ENCODE measurements at places on chromosomes 7 and 10.

DNA sequence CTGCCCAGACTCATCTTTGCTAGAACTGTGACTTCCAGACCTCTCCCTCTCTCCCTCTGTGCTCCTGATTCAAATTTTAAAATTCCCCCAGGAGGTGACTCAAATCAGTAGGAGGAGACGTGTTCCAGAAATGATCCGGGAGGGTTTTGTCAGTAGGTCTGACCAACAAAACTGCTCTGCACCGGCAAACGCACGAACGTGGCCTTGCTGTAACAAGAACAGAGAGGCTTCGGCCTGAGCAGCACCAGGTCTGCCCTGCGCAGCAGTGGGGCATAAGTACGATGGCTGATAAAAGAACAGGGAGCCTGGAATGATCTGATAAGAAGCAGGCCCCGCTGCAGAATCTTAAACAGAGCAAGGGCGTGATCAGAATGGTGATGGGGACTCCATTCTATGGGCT, 152.7 kb upstream of the AUTS2 start:
- no peak for DNase-seq

DNA sequence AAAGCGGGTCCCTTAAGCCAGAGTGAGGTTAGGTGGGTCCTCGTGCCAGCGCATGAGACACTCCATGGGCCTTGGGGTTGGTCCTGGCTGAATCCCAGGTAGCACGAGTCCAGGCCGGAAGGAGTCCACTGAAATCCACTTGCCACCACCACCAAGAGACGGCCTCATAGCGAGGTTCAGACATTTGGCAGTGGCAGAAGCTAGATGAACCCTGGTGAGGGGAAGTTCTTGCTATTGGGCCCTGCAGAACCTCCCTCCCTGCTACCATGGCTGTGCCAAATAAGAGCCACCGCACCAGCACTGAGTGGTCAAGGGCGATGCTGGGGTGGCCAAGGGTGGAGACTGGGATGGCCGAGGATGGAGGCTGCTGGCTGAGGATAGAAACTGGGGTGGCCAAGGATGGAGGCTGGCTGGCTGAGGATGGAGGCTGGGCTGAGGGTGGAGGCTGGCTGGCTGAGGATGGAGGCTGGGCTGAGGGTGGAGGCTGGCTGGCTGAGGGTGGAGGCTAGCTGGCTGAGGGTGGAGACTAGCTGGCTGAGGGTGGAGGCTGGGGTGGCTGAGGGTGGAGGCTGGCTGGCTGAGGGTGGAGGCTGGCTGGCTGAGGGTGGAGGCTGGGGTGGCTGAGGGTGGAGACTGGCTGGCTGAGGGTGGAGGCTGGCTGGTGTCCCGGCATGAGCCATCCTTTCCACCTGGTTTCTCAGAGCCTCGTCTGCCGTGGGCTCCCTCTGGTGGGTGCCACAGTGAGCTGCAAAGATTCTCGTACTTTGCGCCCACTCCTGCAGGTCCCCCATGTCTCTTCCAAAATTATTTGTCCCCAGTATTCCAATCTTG, 88.2 kb downstream of the ELFN1 start:
- peak; percentile 19 for DNase-seq

DNA sequence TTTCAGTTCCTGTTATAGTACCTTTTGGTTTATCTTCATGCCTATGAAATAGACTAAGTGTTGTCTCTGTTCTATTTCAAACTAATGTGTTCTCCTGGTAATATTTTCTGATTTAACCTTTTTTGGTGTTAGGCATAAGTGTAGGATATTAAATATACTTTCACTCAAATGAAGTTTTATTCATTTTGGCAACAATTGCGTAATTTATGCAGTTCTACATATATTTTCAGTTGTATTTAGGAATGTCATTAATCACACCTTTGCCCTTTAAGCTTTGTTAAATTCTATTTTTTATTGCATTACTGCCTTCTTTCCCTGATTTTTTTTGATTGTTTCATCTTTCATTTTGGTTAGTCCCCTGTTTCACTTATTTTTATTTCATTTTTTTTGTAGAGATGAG, 47.3 kb downstream of the RSBN1L start:
- DNase-seq, result no peak

DNA sequence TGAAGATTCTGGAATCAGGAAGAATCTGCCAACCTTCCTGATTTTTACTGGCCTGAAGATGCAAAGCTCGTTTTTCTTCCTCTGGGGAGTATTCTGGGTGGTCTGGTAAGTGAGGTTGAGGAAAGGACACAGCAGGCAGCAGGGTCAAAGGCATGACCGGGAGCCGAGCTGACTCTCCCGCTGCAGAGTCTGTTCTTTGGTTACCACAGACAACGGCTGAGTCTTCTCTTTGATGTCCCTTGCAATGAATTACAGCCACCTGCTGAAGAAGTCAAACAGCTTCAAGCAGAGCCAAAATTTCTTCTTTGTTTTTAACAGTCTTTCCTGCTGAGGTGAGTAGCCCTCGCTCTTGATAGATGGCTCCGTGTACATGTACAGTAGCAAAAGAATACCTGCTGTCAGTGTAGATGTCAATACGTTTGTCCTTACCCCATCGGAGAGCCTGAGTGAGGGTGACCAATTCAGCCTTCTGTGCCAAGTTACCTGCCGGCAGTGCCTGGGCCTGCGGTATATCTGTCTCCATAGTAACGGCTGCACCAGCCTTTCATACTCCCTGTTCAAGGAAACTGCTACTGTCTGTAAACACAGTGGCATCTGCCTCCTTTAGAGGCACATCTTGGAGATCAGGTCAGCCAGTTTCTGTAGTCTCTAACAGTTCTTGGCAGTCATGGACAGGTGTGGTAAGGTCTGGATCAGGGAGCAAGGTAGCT, 76.4 kb downstream of the PRR15 start:
- no peak for DNase-seq

GRCh38 chr7:20980668-20981264, 194.1 kb upstream of the SP8 start:
- DNase-seq, result no peak

DNA sequence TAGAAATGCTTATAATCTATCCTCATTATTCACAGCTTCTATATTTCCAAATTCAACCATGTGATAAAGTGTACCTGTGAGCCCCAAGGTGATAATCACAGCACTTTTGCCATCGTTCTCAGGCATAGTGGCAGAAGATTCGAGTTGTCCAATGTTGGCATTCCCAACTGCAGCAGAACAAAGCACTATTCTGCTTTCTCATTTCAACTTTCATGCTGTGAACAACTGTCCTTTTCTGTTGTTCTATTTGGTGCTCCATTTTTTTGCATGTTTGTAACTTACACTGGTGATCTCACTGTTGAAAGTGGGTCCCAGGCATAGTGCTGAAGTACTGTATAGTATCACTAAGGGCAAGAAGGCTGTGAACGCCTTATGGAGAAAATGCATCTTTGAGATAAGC, 438.2 kb downstream of the PAXIP1 start:
- DNase-seq, result no peak

DNA sequence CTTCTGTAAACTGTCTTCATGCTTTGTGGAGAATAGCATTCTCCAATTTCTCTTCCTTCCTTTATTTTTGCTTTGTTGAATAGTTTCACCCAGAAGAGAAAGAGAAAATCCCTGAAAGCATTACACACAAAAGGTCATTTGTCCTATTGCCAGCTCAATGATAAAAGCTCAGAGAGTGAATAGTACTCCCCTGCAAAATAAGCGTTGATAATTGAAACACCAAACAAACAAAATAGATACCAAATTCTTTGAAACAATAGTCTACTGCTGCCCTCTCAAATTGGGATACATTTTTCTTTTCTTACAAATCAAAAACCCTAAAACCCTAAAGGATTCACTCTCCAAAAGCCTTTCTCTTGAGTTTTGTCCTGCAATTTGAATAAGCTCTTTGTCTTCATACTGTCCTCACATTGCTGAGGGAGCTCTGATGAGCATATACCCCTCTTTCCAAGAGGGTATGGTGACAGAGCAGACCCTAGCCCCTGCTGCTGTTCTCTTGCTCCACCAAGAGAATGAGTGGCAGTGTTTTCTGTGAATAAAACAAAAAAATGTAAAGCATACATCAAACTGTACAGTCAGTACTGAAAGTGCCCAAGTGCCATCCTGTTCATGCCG, 134.4 kb downstream of the CSTF2T start:
- DNase-seq, result no peak

GRCh38 chr7:25886387-25887240, 265.4 kb upstream of the NFE2L3 start:
- DNase-seq, result no peak

- peak; percentile 62 for DNase-seq
These were observed 8.4 kb upstream of the PGAM2 start for GRCh38 chr7:44073664-44074348.

- DNase-seq, result no peak
These were observed 209.2 kb downstream of the MBL2 start for GRCh38 chr10:52563360-52563759.

- no peak for DNase-seq
These were observed 282.7 kb downstream of the HTR7 start for GRCh38 chr10:90575125-90575524.

- no peak for DNase-seq
These were observed 1073.8 kb upstream of the SORCS1 start for GRCh38 chr10:108238261-108238660.

- peak; percentile 87 for DNase-seq
These were observed 7.8 kb upstream of the GLI3 start for GRCh38 chr7:42244828-42245227.

GRCh38 chr7:141698247-141699015, 3.5 kb downstream of the DENND11 start:
- no peak for DNase-seq

- DNase-seq, result no peak
These were observed 140.1 kb upstream of the JCAD start for GRCh38 chr10:30199376-30200016.

GRCh38 chr10:129718548-129719414, 245.3 kb downstream of the EBF3 start:
- DNase-seq, result no peak

DNA sequence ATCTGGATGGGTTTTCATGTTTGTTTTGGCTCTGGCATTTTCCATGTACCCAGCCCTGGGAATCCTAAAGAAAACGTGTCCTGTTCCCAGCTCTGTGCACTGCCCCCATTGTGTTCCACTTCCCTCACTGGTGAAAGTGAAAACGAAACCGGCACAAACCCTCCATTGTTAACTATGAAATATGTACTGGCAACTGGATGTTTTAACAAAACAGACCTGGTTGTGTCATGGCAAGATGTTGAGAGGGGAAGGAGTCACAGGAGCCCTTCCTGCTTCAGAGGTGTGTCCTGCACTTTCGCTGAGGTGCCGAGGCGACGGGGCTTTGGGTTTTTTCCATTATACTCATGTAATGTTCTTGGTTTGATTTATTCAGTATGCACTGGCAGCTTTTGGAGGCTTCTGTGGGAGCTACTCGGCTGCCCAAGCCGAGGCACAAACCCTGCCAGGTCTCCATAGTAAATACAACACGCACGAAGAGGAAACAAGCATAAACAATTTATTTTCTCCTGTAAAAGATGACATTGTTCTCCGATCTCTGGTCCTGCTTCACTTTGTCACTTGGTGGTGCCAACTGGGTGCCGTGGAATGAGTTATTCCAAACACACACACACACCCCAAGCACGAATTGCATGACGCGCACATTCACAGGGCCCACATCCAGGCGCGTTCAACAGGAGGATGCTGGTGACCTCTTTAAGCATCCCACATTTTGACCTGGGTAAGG, 118.2 kb downstream of the CDK6 start:
- peak; percentile 95 for DNase-seq

DNA sequence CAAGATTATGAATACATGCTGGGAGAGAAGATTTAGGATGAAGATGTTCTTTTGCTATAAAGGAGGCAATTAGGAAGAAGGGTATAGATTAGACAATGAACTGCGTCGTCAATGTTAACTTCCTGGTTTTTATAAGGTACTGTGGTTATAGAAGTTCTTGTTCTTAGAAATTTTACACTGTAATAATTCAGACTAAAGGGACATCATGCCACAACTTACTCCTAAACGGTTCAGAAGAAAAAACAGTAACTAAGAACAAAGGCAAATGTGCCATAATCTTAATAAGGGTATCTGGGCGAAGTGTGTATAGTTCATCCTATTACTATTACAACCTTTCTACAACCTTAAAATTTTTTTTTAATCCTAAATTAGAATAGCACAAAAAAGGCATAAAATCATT, 31.3 kb upstream of the DDC start:
- no peak for DNase-seq

DNA sequence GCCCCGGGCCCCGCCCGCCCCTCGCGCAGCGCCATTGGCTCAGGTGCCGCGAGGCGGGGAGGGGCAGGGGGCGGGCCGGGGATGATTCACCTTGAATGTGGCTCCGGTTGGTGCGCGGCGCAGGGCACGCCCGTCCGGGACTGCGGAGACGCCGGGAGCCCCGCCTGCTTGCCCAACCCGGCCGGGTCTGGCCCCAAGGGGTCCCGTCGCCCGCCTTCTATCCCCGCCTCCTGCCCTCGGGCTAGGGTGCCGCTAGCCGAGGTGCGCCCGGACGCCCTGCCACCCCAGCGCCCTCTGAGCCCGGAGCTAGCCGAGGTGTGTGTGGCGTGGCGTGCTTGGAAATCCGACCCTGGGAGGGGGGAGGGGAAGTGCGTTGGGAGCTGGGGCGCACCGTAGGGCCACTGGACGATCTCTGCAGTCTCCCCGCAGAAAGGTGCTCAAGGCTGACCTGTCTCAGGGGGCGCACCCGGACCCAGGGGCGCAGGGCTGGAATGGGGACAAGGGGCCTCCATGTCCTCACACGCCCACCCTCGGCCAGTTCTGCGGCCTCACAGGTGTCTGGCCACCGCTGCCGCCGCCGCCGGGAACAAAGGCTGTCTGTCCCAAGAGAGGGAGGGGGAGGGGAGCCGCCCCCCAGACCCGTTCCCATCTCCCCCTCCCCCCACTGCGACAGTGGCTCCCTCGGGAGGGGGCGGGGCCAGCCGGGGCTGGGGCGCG, 168.9 kb downstream of the NRF1 start:
- no peak for DNase-seq

DNA sequence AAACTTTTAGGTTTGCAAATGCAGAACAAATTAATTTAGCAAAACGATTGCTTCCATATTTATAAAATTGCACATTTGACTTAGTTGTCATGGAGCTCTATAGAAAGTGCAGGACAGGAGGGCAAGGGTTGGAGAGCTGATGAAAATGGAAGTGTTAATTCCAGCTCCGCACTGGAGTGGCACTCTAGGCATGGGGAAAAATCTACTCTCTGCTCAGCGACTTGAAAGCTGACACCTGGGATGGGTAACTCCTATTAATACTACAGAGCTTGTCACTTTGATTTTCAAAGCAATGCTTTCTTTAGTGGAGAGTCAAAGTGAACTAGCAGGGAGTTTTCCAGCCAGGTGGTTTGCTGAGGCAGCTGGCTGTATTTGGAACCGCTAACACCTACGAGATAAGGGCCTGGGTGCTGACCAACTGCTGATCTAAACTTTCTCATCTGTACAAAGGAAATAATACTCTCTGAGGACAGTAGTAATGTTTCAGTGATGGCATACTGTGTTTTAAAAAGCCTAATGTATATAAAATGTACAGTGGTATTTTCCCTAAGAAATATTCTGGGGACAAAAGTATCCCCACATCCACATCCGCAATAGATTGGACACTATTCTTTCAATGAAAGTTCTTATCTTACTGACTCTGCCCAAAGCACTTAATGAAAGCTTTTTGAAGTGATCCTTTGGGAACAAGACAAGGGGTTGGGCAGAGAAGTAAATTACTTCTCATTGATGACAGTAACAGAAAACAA, 444.3 kb downstream of the GPAM start:
- DNase-seq, result no peak
